ENCODE measurements at places on chromosomes 5 and 9.

GRCh38 chr9:101566904-101567724 is 27.7 kb downstream of the PPP3R2 start:
- no peak for DNase-seq

DNA sequence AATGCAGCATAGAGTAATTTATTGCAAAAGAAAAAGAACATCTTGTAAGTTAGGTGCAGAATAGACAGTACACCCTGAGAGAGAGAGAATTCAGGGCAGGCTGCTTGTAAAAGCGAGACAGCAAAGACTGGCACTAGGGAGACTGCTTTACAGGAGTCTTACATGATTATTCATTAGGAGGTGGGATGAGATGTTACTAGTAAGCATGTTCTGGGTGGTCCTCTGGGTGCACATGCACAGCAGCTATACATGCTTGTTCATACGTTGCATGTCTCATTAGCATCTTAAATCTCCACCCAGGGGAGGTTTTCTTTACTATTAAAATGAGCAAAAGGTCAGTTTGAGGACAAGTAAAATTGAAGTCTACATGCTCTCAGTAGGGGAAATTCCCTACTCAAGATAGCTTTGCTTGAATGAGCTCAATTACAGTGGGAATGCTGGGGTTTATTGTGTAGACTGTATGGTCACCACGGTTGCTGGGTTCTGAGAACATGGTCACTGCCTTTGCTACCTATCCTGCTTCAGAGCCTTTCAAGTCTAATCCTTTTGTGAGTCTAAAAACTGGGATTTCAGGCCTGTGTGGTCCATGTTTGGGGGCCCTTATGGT is 60.6 kb downstream of the RGS7BP start:
- DNase-seq, result no peak

GRCh38 chr9:127305838-127306226 is 41.3 kb downstream of the GARNL3 start:
- no peak for DNase-seq

DNA sequence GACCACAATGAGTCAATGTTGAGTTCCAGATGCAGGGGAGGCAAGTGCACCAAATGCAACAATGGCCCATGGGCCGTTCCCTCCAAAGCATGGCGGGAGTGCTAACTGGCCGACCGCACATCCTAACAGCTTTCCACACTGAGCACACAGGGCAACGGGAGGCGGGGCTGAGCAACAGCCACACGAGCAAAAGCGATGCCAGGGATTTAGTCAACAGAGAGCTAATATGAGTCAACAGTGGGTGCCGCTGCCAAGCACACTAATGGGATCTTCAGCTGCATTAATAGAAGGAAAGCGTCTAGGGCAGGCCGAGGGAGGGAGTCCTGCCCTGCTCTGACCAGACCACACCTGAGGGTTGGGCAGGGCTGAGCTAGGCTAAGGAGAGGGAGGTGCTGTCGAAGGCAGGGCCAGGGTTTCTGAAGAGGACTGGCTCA is 4.6 kb downstream of the EPB41L4B start:
- DNase-seq, result peak; percentile 84

GRCh38 chr9:79569814-79570447 is 1.8 kb upstream of the TLE4 start:
- no peak for DNase-seq

GRCh38 chr9:77648234-77649108 is at the start of gene GNA14:
TSS of gene GNA14 (minus strand) at chr9:77648322. CDS start at chr9:77647793, 529 bp downstream.
- no peak for DNase-seq

DNA sequence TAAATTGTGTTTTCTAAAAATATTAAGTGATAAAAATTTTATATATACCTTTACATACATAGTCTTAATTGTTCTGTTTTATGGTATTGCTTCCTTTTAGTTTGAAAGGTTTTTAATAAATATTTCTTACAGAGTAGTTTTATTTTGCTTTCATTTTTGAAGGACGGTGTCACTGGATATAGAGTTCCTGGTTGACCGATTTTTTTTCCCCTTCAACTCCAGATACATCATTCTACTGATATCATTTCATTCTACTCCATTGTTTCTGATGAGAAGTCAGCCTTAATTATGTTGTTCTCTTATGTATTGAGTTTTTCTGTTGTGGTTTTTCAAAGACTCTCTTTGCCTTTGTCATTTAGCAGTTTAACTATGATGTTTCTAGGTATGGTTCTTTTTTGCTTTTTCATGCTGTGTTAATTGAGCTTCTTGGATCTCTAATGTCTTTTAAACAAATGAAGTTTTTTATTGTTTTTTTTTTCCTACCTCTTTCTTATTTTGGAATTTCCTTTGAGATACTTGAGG is 30.4 kb downstream of the MTREX start:
- no peak for DNase-seq

GRCh38 chr9:93567271-93567959 is 9.0 kb upstream of the PHF2 start:
- DNase-seq, result no peak

GRCh38 chr5:18000744-18001143 is 366.5 kb downstream of the TAF11L14 start:
- no peak for DNase-seq

DNA sequence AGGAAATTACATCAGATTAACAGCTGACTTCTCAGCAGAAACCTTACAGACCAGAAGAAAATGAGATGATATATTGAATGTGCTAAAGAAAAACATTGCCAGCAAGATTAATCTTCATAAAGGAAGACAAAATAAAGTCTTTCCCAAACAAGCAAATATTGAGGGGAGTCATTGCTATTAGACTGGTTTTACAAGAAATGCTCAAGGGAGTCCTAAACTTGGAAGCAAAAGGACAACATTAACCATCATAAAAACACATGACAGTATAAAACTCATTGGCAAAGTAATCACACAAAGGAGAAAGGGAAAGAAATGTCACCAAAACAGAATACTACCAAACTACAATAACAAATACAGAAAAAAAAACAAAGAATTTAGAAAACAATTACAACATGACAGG is 101.7 kb downstream of the FBXL17 start:
- DNase-seq, result no peak

- DNase-seq, result no peak
Measured at GRCh38 chr9:2923766-2924379, 80.0 kb upstream of the PUM3 start.

- DNase-seq, result no peak
Measured at GRCh38 chr5:177353093-177353492, 1.6 kb upstream of the LMAN2 start.
